ENCODE measurements at places on chromosomes 1 and 21. TPM values are rescaled to one million over a fixed set of nuclear protein-coding genes. Genes with fewer than 3 reads are reported as not detected.
A peak's percentile ranks its signal among the peaks of the same experiment; 100 is the strongest.

DNA sequence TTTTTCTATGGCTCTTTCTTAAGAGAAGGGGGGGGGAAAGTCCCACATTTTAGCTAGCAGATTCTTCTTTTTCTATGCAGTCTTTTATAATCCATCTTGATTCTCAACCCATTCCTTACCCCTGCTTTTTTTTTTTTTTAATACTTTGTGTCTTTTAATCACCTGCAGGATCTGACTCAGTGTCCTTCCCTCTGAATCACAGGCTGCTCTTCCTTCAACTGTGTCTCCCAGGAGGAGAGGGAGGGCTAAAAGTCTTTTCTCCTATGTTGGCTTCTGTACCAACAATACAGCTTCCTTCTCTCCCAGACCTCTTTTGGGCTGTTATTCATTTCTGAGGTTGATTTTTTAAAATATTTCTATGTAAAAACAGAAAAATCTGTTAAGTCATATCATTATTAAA, 686.2 kb downstream of the ADGRL2 start:
- H3K4me1 ChIP-seq, result peaks cover 20% of the 10 kb centered on the region
- H3K27ac ChIP-seq, result no peak overlapping the region
- DNase-seq, result no peak
- H3K27me3 ChIP-seq, result no peaks in the 10 kb centered on the region
- H3K4me3 ChIP-seq, result no peak overlapping the region

GRCh38 chr1:171590022-171590421, 32.0 kb upstream of the MYOCOS start:
- H3K4me1 ChIP-seq, result no peaks in the 10 kb centered on the region
- H3K27ac ChIP-seq, result no peak overlapping the region
- H3K4me3 ChIP-seq, result no peak overlapping the region
- peaks cover 40% of the 10 kb centered on the region for H3K36me3 ChIP-seq

GRCh38 chr1:218348628-218349071, 3.5 kb downstream of the TGFB2 start:
- H3K4me3 ChIP-seq, result no peak overlapping the region
- peaks cover 2% of the 10 kb centered on the region for H3K4me1 ChIP-seq
- peak overlapping the region; percentile 8 for H3K27ac ChIP-seq
- peak; percentile 77 for DNase-seq
- peaks cover 4% of the 10 kb centered on the region for H3K36me3 ChIP-seq

DNA sequence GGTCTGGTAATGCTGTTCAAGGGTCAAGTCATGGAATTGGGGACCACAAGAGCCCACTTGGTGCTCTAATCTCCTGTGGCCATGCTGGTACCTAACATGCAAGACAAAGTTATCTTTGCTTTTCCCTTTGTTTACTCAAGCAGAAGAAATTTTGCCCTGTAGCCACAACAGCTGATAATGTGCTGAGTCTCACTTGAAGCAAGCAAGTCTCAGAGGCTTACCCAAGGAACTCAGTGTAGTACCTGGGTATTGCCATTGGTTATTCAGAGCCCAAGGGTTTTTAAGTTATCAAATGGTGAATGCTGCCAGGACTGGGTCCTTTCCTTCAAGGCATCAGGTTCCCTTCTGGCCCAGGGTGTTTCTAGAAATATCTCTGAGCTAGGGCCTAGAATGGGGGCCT, 198.9 kb upstream of the RNPC3 start:
- DNase-seq, result no peak
- H3K27me3 ChIP-seq, result no peaks in the 10 kb centered on the region
- H3K27ac ChIP-seq, result no peak overlapping the region
- no peaks in the 10 kb centered on the region for H3K36me3 ChIP-seq
- H3K4me1 ChIP-seq, result no peaks in the 10 kb centered on the region

GRCh38 chr1:175733722-175734121, 9.7 kb downstream of the TNR start:
- H3K36me3 ChIP-seq, result no peaks in the 10 kb centered on the region
- H3K27ac ChIP-seq, result no peak overlapping the region
- H3K4me3 ChIP-seq, result no peak overlapping the region
- no peak for DNase-seq
- H3K27me3 ChIP-seq, result no peaks in the 10 kb centered on the region

Gene CSF3R
- 180 TPM for polyA plus RNA-seq

GRCh38 chr1:156086256-156086662, 4.0 kb upstream of the MEX3A start:
- no peaks in the 10 kb centered on the region for H3K27me3 ChIP-seq
- peak; percentile 56 for DNase-seq
- H3K4me3 ChIP-seq, result no peak overlapping the region
- H3K27ac ChIP-seq, result no peak overlapping the region
- peaks cover 5% of the 10 kb centered on the region for H3K4me1 ChIP-seq

DNA sequence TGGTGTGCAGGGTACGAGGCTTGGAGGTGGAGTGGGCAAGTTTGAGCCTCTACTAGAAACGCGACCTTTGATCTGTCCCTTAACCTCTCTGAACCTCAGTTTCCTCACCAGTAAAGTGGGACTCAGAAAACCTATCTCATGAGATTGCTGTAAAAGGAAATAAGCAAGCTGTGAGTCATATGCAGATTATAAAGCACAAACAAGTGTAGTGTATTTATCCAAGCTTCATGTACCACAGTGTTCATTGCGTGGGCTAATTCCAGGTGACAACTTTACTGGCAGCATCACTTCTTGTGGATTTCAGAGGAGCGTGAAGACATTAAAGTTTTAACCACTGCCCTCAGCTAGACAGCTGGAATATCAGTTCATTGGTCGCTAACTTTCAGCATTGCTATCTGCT, 44.4 kb downstream of the ZNF697 start:
- no peaks in the 10 kb centered on the region for H3K36me3 ChIP-seq
- peaks cover 45% of the 10 kb centered on the region for H3K4me1 ChIP-seq
- no peaks in the 10 kb centered on the region for H3K27me3 ChIP-seq
- no peak overlapping the region for H3K27ac ChIP-seq
- DNase-seq, result no peak
- H3K4me3 ChIP-seq, result no peak overlapping the region

DNA sequence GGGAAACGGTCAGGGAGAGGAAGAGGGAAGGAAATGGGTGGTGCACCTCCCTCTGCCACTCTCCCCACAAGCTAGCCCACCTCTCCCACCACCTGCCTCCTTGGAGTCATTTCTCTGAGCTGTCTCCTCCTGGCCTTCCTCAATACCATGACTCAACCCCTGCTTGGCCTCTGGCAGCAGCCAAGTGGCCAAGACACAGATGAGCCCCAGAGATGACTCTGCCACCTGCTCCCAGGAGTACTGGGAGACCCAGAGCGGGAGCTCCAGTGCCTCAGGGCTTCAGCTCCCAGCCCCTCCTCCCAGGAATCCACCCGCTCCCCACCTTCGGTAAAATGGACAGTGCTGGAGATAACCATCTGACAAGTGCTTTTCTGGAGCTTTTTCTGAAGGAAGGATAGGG, 2.6 kb downstream of the S100A16 start:
- H3K4me1 ChIP-seq, result peaks cover 52% of the 10 kb centered on the region
- H3K36me3 ChIP-seq, result peaks cover 13% of the 10 kb centered on the region
- H3K27ac ChIP-seq, result peak overlapping the region; percentile 64

DNA sequence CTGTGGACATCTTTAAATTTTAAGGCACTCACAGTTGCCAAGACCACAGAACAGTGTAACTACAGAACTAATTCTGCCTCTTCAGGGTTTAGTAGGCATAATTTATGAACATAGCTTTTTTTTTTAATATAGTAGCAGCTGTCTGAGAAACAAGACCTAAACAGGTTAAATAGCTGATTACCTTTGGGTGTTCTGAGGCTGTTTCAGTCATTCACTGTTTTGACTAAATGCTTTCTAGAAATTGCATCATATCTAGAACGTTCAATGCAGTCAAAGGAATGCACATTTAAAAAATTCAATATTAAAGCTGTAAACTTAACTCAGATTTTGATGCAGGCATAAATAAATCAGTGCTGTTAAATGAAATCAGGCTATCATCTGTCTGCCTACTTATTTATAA, 101.6 kb downstream of the BRINP3 start:
- H3K27me3 ChIP-seq, result no peaks in the 10 kb centered on the region
- H3K4me3 ChIP-seq, result no peak overlapping the region
- DNase-seq, result no peak
- H3K27ac ChIP-seq, result no peak overlapping the region

- no peaks in the 10 kb centered on the region for H3K4me1 ChIP-seq
- H3K36me3 ChIP-seq, result no peaks in the 10 kb centered on the region
- H3K4me3 ChIP-seq, result no peak overlapping the region
Measured at GRCh38 chr1:77282187-77282865, 507 bp downstream of the AK5 start.

DNA sequence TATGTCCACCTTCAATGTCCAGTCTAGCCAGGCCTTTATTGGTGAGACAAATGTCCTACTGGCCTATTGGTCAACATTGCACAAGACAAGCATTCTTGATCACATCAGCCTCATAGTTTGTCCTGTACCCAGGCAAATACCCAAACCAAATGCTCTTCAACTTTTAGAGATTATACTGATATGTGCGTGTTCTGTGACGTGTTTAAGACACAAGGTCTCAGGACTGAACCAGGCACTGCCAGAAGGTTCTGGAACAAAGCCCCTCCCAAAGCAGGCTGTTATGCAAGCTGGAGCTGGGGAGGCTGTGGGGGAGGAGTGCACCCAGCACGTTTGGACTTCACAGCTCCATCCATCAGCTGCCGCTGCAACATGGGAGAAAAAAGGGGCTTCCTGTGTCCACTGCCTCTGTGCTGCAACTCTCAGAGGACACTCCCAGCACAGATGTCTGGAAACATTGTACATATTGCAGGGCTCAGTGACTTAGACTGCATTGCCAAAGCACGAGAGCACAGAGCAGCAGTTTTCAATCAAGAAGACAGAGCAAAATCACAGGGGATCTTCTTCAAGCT, 45.9 kb downstream of the NID1 start:
- DNase-seq, result peak; percentile 73
- H3K4me3 ChIP-seq, result no peak overlapping the region
- H3K27me3 ChIP-seq, result no peaks in the 10 kb centered on the region

Gene FNDC10
- 10.7 TPM for polyA plus RNA-seq

Gene PLCH2
- 2.1 TPM for polyA plus RNA-seq

- no peak overlapping the region for H3K27ac ChIP-seq
- H3K4me3 ChIP-seq, result no peak overlapping the region
- no peaks in the 10 kb centered on the region for H3K27me3 ChIP-seq
- DNase-seq, result no peak
- H3K36me3 ChIP-seq, result no peaks in the 10 kb centered on the region
Measured at GRCh38 chr1:221886743-221887414, 145.0 kb upstream of the DUSP10 start.

- H3K4me1 ChIP-seq, result peaks cover 9% of the 10 kb centered on the region
- no peak for DNase-seq
- H3K27ac ChIP-seq, result no peak overlapping the region
- no peaks in the 10 kb centered on the region for H3K27me3 ChIP-seq
Measured at GRCh38 chr1:29117381-29117780, 6.3 kb downstream of the TMEM200B start.

Gene CNKSR1
- polyA plus RNA-seq, result 26.7 TPM

Gene RHBG
- polyA plus RNA-seq, result not detected

Data from lung (tissue), 17 donors.